ENCODE measurements at places on chromosomes 12 and 14.

DNA sequence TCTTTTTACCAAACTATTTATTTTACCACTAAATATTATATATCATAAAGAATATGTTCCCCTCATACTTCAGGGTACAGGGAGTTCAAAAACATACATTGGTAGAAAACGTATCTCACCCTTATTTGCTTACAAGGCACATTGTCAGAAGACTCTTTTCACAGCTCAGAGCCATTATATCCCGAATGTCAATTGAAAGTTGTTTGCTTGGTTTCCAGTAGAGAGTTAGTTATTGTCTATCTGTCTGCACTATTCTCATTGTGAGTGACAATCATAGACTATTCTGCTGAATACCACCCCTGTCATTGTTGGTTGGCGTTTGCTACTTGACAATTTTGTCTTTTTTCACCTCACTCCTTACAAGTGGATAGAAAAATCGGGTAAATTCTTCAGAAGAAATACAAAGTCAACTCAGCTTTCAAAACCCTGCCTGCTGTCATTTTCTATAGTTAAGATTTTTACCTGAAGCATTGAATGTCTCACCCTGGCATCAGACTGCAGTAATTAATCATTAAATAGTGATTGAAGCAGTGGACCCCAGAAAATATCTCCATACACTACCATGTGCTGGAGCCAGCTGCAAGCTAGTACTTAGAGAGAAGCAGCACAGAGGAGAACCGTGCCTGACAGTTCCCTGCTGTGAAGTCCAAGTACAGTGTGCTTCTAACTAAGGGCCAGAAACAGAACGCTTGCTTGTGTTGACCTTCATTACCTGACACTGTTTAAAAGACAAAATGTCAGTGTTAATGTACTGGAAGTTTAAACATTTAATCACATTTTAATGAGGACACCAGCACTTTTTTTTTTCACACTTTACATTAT lies 510.6 kb downstream of the RERGL start:
- DNase-seq = no peak

DNA sequence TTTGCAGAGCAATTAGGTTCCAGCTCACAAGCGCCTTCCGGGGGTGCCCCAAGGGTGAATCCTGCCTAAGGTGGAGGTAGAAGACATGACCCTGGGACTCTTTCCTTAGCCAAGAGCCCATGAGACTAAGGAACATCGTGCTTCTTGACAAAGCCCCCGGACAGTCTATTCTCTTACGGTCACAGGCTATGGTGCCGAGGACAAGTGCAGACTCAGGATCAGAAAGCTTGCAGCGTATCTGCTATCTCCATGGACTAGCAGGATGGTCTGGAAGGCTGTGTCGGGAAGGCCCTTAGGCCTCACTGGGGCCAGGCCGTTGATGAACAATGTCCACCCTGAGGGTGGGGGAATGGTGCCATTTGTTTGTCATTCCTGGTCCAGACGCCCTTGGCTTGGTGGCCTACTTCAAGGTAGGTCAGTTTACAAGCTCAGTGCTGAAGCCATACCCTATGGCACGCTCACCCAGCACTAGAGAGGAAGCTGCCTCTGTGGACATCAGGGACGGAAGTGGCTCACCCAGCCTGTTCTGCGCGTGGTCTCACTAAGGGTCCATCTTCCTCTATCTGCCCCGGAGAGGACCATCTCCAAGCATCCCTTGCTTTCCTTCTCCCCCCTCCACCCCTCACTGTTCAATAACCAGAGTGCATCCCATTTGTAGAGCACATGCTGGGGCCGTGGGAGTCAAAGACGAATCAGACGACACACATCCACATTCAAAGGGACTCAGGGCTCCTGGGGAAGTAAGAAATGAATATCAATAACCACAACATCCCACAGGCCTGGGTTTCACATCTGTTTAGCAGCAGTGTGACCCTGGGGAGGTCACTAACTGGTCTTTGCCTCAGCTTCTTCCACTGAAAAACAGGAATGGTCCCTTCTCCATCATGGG lies 45.0 kb upstream of the IQSEC3 start:
- DNase-seq = no peak

DNA sequence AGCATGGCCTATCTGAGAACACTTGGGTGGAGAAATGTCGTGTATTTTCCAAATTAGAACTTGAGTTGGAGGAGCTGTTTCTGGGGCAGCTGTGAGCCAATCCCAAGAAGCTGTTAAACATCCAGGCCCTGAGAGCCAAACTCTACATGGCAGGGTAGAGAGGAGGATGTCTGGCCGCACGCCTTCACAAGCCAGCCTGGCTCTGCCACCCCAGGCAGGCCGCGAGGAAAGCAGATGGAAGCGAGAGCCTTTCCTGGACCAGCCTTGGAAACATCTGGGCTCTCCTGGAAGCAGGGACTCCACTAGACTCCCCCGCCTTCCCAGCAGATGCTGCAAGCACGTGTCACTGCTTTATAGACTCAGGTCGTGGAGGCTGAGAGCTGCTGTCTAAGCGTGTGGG lies 312.8 kb upstream of the FKBP4 start:
- no peak for DNase-seq

- DNase-seq = peak; percentile 56
Observed at GRCh38 chr14:94681300-94682060, 69.3 kb downstream of the SERPINA3 start.

GRCh38 chr12:94218233-94218632 lies 69.9 kb downstream of the PLXNC1 start:
- DNase-seq = no peak

- no peak for DNase-seq
Observed at GRCh38 chr12:31631809-31632208, 27.7 kb upstream of the ETFBKMT start.

GRCh38 chr12:85866986-85867776 lies 6.9 kb upstream of the NTS start:
- no peak for DNase-seq

DNA sequence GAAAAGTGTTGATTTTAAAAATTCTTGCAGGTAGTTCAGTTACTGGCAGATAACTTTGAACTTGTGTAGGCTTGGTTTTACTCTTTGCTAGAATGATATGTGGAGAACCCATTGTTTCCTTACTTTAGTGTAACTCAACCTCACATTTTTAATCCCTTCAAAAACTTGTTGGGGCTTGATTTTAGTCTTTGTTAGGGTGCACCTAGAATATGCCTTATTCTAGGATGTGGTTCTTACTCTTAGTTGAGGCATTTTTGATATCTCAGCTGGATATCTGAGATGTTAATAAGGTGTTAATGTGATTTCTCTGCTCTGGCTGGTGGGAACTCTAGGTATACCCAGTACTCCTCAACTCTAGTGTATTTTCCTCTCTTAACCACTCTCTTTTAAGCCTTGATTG lies 10.0 kb downstream of the MNAT1 start:
- no peak for DNase-seq

All from type B pancreatic cell (in vitro differentiated cells).